ENCODE measurements at places on chromosomes 12 and 14.

- no peak for DNase-seq
Observed at GRCh38 chr12:21369141-21369980, 3.3 kb upstream of the IAPP start.

GRCh38 chr14:37746140-37746832 is 150.9 kb downstream of the TTC6 start:
- no peak for DNase-seq

- DNase-seq, result no peak
Observed at GRCh38 chr14:39023939-39024871, 78.8 kb downstream of the SEC23A start.

DNA sequence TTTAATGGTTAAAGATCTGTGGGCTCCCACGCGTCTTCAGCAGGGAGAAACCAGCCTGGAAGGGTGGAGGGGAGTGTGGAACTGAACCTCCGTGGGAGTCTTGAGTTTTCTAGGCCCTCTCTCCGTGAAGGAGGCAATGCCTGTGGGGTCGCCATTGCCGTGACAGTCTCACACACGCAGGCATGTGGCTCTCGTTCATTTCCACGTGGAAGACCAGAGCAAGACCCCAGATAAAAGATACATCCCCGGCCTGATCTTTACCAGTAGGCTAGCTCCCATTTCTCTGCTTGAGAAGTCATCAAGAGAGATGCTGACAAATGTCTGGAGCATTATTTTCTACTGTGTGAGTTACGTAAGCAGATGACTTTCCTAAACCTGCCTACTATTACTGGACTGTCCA is 491.7 kb upstream of the LMO3 start:
- no peak for DNase-seq

DNA sequence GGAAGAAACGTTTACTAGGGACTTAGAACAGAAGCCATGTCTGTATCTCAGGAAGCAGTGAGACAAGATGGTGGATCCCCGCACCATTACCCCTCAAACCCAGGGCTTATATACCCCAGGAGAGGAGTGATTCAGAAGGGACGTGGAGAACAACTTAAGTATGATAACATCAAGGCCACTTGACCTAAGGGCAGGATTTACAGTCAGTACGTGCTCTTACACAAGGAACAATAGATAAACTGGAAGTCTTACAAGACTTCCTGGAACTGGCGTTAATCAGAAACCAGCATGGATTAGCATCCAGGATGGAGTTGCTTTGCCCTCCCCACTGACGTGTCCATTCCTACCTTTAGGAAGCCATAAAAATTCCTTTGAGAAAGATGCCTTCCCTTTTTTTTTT is 8.6 kb upstream of the ETFBKMT start:
- no peak for DNase-seq

- DNase-seq, result no peak
Observed at GRCh38 chr14:48027115-48027514, 351.7 kb upstream of the MDGA2 start.

GRCh38 chr12:124750149-124750656 is 113.5 kb downstream of the SCARB1 start:
- DNase-seq, result no peak

DNA sequence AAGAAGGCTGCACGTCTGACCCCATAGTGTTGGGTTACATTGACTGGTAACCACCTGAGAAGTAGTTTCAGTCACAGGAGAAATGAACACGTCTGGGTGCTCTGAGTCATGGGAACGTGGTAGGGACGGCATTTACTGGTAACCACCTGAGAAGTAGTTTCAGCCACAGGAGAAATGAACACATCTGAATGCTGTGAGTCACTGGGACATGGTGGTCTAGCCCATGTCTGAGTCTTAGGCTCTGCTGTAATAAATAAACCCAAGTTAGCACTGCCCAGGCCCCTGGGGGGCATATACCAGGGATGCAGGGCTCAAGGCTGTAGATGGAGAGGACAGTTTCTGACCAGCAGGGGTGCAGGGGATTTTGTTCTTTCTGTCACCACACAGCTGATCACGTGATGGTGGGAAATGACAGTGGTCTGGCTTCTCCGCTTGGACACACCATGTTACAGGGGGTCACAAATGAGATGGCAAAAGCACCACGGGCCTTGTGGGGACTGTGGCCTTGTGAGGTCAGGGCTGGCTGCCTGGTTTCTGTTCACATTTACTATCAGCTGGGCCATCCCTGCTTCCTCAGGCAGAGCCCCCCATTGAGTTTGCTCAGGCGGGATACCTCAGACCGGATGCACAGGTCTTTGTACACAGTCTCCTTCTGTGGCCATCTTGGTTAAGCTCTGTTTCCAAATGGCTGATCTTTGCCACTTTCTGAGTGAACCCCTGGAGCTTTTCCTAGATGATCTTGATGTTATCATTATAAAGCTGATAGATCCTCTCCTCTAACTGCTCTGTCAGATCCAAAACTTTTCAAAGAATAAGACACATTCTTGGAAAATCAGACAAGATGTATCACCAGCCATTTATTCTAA is 9.8 kb upstream of the C12orf42 start:
- no peak for DNase-seq

- DNase-seq, result no peak
Observed at GRCh38 chr12:32789446-32789845, 33.7 kb upstream of the YARS2 start.

- DNase-seq, result no peak
Observed at GRCh38 chr12:70892593-70892992, 27.9 kb downstream of the PTPRR start.

- no peak for DNase-seq
Observed at GRCh38 chr12:26319511-26319910, 124.1 kb downstream of the SSPN start.

- DNase-seq, result no peak
Observed at GRCh38 chr14:75879031-75879430, 102.8 kb downstream of the TGFB3 start.

DNA sequence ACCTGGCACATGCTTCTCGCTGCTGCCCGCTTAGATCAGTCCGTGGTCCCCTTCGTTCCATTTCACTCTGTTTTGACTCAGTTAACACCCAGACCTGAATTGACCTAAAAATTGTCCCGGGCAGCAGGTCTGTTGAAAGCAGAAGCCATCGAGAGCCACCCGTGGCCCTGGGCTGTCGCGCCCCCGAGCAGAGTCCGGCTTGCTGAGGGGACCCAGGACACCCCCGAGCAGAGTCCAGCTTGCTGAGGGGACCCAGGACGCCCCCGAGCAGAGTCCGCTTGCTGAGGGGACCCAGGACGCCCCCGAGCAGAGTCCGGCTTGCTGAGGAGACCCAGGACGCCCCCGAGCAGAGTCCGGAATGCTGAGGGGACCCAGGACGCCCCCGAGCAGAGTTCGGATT is 50.2 kb upstream of the GALNT9 start:
- no peak for DNase-seq

DNA sequence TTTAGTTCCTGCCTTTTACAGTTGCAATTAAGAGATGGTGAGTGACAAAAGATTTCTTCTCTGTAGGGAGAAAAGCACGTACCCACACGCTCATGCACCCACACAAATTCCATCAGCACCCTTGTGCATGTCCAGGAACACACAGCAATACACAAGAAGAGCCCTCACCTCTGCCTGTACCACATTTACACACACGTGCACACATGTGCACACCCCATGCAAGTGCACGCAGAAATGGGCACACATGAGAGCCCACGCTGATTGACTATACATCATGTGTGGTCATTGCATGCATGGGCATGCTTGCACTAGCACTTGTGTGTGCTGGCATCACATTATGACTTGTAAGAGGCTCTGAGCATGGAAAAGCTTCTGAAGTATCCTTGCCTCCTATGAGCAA is 70.5 kb downstream of the SERPINA3 start:
- DNase-seq, result no peak

GRCh38 chr12:62805517-62805916 is 129.4 kb downstream of the PPM1H start:
- DNase-seq, result no peak

DNA sequence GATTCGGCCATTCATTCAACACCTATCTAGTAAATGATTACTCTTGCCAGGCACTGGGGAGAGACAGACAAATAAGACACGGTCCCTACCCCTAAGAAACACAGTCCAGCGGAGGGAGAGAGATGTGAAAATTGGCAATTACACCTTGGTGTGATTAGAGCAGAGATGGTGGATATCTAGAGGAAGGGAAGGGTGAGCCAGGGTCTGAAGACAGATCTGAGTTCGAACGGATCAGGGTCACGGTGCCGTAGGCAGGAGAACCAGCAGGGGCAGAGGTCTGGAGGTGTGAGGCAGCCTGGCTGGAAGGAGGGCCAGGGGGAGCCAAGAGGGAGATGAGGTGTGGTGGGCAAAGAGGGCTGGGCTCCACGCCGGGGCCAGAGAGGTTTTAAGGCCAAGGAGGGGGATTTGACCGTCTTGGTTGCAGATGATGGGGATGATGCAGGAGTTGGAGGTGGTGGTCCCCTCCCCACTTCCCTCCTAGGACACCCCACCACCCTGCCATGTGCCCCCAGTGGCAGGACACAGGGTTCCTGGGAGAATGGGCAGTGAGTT is 27.1 kb downstream of the FAM222A start:
- DNase-seq, result no peak

GRCh38 chr12:2409656-2410265 is 357.0 kb downstream of the CACNA1C start:
- no peak for DNase-seq

DNA sequence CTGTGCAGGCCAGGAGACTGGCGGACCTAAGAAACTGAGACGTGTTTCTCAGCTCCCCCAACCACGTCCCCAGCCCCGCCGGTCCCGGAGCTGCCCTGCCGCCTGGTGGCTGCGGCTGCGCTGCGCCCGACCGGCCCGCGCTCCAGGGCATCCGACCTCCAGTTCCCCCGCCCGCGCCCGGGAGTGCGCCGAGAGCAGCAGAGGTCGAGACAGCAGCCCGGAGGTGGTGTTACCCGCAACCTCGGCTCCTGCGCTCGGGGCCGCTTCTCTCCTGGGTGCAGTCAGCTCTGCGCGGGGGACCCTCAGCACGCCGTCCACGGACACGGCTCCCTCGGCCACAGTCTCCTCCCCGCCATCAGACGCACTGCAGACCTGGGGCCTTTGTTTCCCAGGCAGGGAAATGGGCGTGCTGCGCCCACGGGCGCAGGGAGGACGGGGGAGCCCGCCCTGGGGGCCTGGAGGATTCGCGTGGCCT is 21.6 kb upstream of the GPR132 start:
- peak; percentile 78 for DNase-seq

GRCh38 chr12:48454667-48455066 is 17.7 kb upstream of the ANP32D start:
- DNase-seq, result no peak

DNA sequence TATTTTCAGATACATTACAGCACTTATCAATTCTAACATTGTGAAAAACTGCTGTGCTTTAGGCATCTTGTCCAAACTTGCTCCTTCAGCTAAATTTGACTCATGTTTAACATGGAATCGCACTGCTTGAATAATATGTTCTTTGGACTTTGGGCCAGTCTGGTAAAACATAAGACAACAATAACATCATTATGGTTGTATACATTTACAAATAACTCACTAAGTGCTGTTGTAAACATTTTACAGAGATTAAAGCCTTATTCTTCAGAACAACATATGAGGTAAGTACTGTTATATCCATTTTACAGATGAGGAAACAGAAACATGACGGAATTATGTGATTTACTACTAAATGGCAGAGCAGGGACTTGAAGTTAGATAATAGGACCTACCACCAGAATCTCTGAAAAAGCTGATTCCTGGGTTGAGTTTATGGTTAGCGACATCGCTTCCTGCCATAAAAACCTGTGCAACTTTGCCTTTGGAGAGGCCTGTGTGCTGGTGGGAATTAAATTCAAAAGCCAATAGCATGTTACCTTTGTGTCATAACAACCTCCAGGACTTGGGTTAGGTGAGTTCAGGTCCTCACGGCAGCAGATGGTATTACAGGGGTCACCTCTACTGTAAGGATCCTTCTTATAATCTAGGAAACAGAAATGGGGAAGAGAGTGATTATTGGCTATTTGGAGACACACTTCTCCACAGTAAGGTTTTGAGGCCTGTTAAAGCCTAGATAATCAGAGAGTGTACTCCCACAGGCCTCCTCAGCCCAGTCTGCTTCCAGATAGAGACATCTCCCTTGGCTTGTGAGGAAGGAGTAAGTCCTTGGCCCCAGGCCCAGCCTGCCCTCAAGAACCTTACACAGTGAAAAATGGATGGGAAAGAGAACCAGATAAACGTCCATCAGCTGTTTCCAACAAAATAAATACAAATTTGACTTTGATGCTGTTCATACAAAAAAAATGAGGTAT is 61.8 kb downstream of the PLBD1 start:
- DNase-seq, result no peak

GRCh38 chr14:69152181-69152901 is 578 bp downstream of the DCAF5 start:
- peak; percentile 43 for DNase-seq

DNA sequence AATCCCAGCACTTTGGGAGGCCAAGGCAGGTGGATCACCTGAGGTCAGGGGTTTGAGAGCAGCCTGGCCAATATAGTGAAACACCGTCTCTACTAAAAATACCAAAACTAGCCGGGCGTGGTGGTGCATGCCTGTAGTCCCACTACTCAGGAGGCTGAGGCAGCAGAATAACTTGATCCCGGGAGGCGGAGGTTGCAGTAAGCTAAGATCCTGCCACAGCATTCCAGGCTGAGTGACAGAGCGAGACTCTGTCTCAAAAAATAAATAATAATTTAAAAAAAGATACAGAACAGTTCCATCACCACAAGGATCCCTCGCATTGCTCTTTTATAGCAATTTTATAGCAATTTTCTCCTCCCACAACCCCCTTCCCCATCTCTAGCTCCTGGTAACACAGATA is 4.7 kb upstream of the PDE1B start:
- no peak for DNase-seq

DNA sequence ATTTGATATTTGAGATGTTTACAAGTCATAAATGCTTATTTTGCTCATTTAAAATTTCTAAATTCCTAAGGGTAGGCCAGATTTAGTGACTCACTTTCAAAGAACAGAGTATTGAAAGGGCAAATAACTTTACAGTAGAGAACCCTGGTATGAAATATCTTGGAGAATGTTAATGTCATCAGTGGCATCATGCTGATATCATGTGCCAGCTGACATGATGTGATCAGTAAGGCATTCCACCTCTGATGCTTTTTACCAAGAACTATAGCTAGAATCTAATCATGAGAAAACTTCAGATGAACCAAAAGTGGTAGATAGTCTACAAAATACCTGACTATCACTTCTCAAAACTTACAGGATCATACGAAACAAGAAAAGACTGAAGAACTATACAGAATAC is 2.9 kb upstream of the FLRT2 start:
- no peak for DNase-seq

GRCh38 chr14:91036741-91037469 is 23.5 kb downstream of the RPS6KA5 start:
- DNase-seq, result no peak

DNA sequence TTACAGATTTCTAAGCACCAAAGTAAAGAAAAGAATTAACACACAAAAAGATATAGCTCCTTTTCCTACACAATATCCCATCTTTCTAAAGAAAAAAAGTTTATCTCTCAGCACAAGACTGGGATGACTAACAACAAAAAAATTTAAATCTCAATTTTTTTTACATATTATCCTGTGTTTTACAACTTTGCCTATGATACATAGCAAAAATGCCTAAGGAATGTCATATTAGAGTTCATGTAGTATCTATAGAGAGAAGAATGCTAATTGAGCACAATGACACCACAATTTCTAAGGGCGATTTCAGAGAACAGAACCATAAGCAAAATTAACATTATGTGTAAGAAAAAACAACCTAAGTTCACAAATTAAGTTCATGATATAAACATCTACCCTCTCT is 16.3 kb downstream of the C2CD5 start:
- DNase-seq, result no peak

- DNase-seq, result no peak
Observed at GRCh38 chr14:55586411-55586810, 6.4 kb downstream of the KTN1 start.

- peak; percentile 11 for DNase-seq
Observed at GRCh38 chr12:1093166-1093751, 102.2 kb downstream of the ERC1 start.
